ENCODE measurements at places on chromosomes 5 and 9.

DNA sequence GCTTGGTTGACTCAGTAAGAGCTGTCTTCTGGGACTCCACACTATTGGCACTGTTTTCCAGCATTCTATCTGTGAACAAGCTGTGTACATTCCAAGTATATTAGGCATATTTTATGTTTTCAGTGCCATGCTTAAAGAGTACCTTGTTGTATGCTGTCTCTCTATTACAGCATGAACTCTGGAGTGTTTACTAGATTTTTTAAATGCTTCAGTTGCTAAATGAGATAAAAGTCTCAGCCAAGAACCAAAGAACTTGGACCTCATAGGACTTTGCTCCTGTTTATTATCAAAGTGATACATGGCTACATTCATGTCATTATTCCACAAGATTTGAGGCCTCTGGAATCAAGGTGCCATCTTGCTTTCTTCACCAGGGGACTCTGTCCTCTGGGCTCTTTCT is 167.2 kb downstream of the C9orf152 start:
- DNase-seq, result no peak

DNA sequence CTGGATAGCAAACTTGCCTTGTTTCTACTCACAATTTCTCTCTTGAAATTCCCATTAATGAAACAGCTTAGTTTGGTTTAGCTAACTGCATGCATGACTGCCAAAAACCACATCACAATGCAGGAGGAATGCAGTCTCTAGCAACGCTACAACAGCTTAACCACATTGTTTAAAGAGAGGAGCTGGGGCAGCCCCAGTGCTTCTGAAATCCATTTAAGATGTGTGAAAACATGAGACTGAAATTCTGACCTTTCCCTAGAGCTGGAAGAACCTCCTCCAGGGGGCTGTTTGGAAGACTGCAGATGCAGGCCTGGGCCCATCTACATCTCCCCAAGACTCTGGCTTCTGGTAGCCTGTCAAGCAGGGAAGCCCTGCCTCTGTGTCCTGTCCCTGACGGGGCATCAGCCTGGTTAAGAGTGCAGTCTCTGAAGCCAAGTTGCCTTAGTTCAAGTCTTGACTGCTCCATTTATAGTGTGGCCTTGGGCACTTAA is 157.1 kb downstream of the ZNF462 start:
- no peak for DNase-seq

- DNase-seq, result no peak
Observed at GRCh38 chr5:23977997-23978396, 470.6 kb downstream of the PRDM9 start.

GRCh38 chr5:64773533-64773932 is 4.8 kb downstream of the CWC27 start:
- no peak for DNase-seq

DNA sequence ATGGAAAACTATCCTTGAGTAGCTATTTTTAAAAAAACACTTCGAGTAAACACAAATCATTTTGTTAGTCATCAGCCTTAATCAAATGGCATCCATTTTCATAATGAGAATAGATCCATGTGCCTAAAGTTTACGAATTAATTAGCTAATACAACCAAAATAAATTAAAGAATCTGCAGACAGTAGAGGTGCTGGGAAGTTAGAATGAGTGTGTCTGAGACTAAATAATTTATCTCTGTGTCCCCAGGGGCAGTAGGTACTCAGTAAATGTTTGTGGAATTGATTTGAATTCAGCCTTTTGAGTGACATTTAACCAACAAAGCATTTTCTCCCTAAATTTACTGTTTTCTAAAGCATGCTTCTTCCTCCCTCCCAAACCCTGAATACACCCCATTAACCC is 18.6 kb downstream of the TNFSF15 start:
- DNase-seq, result no peak

GRCh38 chr5:4646715-4647375 is 493.3 kb upstream of the ADAMTS16 start:
- DNase-seq, result no peak

GRCh38 chr9:37984672-37985611 is 81.0 kb upstream of the SLC25A51 start:
- DNase-seq, result no peak

- DNase-seq, result no peak
Observed at GRCh38 chr5:15344954-15345353, 155.0 kb upstream of the FBXL7 start.

DNA sequence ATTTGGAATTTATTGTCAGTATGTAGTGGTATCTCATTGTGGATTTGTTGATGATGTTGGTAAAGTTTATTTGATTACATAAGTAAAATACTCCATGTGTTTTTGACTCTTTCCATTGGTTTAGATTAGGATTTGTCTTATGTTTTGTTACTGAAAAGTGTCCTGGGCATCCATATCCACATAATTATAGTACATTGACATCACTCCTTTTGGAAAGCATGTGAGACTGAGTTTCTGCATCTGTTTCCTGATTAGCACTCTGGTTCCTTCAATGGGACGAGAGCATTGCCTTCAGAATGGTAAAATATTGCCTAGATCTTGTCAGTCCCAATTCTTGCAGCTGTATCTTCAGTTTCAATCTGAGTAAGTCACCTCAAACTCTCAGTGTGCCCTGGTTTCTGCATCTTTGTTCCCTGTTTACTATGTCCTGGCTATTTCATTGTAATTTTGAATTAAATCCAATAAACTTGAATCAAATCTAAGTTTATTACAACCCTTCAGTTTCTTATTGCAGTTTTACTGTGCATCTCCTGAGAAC is 128.1 kb downstream of the FBXO38 start:
- no peak for DNase-seq
